ENCODE measurements at places on chromosomes 1 and 21. TPM values are rescaled to one million over a fixed set of nuclear protein-coding genes. Genes with fewer than 3 reads are reported as not detected.

Gene VSIG8
- total RNA-seq, result 0.17 TPM

Gene GCSAML
- total RNA-seq, result not detected

Gene SPOCD1
- 76.4 TPM for total RNA-seq

Gene CATSPER4
- total RNA-seq, result not detected

Gene ATAD3B
- 15.1 TPM for total RNA-seq

Gene ZNF644
- total RNA-seq, result 36.1 TPM

Gene TSPAN2
- not detected for total RNA-seq

Gene TIAM1
- 2.9 TPM for total RNA-seq

Gene SPRR2A
- not detected for total RNA-seq

Gene FALEC
- not detected for total RNA-seq

Gene PAX7
- total RNA-seq, result not detected
